Stimulated activated CD4-positive, alpha-beta T cell treated with anti-CD3 and anti-CD28 coated beads, Interleukin-12 subunit alpha, Interleukin-12 subunit beta, amount 100 ng/mL, for 48 hours (primary cell): ENCODE measurements at places on chromosomes 1 and 21.

DNA sequence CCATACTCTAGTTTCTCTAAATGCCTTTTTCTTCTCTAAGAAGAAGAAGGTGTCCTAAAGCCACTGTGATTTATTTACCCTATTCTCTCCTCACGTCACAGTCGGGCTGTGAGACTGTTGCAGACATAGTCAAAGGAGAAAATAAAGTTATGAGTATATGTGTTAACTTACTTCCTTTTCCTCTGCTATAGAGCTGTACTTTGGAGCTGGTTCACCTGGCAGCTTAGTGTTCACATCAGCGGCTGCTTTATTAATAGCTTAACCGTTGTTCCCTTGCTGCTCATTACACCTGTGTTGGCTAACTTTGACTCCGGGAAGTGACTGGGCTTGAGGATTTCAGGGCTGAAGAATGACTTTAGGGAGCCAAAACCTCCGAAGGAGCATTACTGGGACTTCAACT lies 3.6 kb downstream of the PFKFB2 start:
- no peak for DNase-seq

- no peak for DNase-seq
Measured at GRCh38 chr1:15526021-15526489, 593 bp upstream of the DNAJC16 start.

DNA sequence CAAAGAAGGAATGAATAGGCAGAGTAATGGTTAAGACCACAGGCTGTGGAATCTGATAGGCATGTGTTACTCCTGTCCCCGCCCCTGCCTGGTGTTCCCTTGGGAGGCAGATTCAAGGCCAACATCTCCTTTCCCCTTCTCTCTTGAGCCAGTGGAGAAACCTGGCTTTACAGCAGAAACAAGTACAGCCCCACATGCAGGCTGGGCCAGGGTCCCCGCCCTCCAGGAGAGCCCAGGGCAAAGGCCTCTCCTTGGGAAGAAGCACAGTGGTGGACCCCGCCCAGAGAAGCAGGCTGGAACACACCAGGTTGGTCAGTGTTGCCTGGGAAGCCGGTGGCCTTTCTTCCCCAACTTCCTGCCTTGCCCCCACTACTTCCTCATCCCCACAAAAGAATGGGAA lies 6.8 kb downstream of the C1orf167 start:
- no peak for DNase-seq

GRCh38 chr1:37262439-37263170 lies 211.8 kb upstream of the ZC3H12A start:
- DNase-seq, result no peak

GRCh38 chr1:18154430-18155194 lies 47.0 kb downstream of the IGSF21 start:
- no peak for DNase-seq

GRCh38 chr1:193700710-193701355 lies 514.4 kb upstream of the B3GALT2 start:
- no peak for DNase-seq

- no peak for DNase-seq
Measured at GRCh38 chr1:230701895-230702768, 11.8 kb downstream of the AGT start.

GRCh38 chr21:15539376-15539775 lies 190.4 kb upstream of the USP25 start:
- no peak for DNase-seq

DNA sequence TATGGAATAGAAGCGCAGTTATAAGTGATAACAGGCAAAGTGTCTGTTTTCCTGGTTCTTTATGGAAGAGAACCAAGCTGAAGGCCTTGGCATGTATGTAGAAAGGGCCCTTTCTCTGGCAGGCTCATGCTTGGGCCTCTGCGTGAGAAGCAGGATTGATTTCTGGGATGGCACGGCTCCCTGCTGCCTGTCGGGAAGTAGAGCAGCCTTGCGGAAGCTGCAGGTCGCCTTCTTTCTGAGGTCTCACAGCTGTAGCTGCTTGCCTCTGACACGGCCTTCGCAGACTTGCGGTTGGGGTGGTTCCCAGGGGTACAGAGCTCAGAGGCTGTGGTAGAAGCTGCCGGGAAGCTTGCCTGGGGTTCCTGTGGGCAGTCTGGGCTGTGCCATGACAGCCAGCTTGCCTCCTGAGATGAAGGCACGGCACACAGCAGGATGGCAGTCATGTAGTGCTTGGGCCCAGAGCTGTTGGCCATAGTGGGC lies 39.4 kb downstream of the TRAPPC10 start:
- DNase-seq, result no peak

- no peak for DNase-seq
Measured at GRCh38 chr1:13945856-13946255, 245.9 kb downstream of the PRDM2 start.
